NCI-H748 treated with DMSO at 0.1 percent for 48 hours (cell line): ENCODE measurements at places on chromosomes 1 and 21.

- DNase-seq = no peak
Measured at GRCh38 chr1:27760426-27760825, 12.6 kb upstream of the STX12 start.

DNA sequence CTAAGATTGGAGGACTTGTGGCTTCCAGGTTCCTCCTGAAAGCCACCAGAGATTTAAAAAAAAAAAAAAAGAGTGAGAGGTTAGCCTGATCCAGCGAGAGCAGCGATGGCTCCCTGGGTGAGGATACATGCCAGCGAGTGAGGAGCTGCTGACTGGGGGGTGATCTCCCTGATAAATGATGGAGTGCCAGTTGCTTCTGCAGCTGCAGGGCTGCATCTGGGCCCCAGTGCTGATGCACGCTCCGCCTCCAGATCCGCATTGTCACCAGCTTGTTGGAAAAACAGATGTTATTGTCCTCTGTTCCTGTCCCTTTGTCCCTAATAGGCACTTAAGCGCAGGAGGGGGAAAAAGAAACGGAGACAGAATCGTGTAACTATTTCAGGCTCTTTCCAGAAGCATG is 28.6 kb downstream of the UBIAD1 start:
- DNase-seq = no peak

DNA sequence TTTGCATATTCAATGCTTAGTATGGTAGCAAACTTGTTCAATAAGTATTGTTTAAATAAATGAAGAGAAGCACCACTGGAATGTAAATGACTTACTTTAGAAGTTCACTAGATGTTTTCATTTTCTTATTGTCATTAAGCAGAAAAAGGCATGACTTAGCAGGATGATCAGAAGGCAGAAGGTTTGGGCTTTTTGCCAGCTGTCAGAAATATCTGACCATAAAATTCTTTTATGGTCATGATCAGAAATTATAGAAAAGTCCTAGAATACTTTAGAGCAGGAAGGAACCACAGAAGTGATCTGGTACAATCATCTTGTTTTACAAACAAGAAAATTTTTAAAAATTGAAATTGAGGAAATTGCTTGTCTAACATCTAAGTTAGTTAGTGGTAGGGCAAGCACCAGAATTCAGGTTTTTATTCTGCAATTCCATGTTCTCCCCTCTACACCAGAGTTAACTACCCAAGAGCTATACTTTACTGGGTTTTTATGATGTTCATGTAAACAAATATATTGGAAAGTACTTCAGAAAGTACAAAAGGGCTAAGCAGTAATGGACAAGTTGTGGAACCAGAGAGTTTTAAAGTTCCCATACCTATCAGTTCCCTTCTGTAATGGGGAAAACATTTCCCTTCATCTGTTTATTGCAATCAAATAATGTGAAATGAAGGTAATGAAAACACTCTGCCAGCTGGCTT is 10.1 kb downstream of the FMO5 start:
- DNase-seq = no peak

- DNase-seq = no peak
Measured at GRCh38 chr1:44970317-44970716, 16.1 kb downstream of the EIF2B3 start.

DNA sequence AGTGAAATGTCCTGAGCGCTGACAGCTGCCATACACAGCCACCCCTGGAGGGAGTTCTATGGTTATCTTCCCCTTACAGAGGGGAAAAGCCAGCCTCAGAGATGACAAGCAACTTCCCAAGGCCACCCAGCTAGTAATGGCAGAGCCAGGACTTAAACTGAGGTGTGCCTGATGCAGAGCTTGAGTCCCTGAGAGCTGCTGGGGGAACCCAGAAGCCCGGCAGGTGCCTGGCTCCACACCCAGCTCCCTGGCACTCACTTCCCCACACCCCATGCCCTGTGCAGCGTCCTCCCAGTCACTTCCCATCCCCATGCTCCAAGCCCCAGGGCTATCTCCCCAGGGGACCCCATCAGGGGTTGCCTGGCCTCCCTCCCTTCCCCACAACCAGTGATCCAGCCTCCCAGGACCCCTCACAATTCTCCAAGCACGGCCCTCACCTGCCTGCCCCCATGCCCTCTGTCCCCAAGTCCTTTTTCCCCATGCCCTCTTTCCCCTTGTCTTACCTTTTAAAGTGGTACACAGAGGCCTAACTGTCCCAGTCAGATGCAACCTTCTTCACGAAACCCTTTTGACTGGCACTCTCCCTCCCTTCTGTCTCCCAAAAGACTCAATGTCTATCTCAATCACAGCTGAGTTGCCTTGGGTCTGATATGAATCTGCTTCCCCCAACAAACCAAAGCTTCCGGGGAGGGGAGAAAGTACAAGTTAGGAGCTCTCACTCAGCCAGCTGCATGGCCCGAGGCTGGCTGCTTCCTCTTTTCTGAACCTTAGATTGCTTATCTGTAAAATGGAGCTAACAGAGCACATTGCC is 39.8 kb upstream of the LRP8 start:
- DNase-seq = no peak

GRCh38 chr1:35637401-35637809 is 3.9 kb downstream of the PSMB2 start:
- no peak for DNase-seq

- DNase-seq = no peak
Measured at GRCh38 chr1:11648039-11648438, 6.2 kb downstream of the FBXO2 start.

DNA sequence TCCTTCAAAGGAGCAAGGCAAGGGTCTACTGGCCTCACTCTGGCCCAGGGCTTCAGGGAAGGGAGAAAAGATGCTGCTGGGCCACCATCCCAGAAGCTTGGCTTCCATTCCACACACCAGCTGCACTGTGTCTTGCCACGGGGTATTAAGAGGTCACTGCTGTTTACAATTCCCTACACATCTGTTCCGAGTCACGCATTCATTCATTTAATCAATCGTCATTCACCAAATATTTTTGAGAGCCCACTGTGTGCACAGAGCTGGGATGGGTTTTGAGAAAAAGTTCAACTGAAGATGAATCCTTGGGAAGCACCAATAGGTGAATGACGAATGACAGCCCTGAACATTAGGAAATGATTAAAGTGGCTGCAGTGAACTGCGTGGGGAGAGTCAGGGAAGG is 101.7 kb downstream of the NAV1 start:
- no peak for DNase-seq

DNA sequence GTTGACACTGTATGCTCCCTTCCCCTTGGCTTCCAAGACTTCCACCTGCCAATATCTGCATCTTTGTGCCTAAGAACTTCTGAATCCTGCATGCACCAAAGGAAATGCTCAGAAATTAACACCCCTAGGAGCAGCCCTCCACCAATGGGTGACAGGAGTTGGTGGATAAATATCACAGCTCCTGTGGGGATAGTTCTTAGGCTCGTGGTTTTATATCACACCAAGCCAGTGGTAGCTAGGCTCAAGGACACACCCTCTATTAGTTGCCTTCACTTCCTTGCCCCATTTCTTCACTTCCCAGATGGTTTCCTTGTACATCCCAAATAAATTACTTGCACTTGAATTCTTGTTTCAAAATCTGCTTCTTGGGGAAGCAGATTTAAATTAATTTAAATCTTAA is 16.9 kb upstream of the CDC14A start:
- no peak for DNase-seq

DNA sequence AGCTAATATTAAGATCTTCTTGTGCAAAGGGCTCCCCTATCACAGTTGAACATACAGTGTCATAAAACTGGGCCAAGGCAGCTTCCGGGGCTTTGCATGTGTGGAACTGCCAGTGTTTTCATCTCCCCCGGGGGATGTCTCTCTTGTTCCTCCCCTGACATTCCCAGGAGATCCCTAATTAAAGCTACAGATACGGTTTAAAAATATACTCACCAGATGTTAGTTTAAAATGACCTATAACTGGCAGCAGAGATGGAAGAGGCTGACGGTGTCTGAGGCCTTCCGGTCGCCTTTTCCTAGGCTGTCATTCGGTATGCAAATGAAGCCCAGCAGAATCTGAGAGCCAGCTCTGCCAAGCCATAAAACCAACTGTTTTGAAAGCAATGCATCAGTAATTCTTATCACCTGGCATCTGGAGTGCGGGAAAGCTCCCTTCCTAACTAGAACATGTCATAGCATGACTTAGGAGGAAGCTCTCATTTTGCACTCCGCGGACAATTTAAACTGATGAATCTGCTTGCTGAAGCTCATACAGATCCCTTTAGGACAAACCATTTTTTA is 436.5 kb upstream of the VAMP3 start:
- peak; percentile 9 for DNase-seq

DNA sequence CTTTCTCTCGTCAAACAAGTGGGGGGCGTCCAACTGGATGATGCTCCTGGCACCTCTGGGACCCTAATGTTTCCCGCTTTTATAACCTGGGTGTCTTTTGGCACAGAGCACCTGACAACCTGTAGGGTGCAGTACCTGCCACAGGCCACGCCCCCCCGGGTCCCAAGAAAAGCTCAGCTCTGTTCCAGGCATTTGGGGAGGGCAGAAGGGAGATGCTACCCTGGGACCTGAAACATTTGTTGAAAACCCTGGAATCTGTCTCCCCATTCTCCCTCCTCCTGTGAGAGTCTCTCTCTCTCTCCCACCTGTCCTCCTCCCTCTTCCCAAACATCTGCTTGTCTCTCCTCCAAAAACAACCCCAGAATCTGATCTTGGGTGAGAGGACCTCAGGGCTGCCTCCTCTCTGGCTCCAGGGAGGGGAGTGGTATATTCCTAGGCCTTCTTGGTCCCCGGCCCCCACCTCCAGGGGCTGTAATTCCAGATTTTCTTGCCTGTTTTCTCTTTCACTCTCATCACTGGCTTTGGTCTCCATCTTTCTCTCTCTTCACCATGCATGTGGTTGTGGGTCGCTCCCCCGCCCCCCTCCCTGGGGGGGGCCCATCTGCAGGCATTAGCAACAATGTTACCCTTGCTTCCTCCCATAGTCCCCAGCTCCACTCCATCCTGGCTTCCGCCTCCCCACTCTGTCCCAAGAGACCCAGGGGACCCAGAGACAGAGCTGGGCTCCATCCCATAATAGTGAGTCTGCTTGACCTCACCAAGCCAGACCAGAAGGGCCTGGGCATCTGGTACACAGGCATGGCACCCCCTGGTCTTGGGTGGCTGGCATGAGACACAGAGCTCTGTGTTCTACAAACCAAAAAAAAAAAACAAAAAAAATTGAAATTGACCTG is 4.1 kb downstream of the AHDC1 start:
- DNase-seq = no peak

DNA sequence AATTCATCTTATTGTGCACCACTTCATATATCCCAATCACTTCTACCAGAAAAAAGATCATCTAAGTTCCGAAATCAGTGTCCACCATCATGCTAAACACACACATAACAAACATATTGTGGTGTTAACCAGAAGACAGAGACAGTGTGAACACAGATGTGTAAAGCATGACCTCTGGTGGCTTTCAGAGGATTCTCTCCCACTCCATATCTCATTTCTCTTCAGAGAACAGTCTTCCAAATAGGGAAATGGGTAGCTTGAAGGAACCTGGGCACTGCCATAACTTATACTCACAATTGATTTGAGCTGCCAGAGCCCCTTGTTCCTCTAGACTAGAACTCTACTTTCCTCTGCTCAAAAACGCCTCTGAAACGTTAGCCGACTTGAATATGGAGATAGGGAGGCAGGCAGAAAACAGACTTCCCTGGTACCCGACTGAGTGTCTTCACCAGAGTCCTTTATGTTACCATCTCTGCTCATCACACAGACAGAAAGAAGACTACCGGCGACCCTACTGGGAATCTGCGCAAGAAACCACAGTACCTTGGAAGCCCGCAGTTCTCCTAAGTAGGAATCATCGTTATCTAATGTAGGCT is 1.8 kb upstream of the ELAPOR1 start:
- DNase-seq = peak; percentile 23

GRCh38 chr1:214289574-214290272 is 8.8 kb downstream of the SMYD2 start:
- no peak for DNase-seq
